ENCODE measurements at places on chromosomes 3 and 15.

DNA sequence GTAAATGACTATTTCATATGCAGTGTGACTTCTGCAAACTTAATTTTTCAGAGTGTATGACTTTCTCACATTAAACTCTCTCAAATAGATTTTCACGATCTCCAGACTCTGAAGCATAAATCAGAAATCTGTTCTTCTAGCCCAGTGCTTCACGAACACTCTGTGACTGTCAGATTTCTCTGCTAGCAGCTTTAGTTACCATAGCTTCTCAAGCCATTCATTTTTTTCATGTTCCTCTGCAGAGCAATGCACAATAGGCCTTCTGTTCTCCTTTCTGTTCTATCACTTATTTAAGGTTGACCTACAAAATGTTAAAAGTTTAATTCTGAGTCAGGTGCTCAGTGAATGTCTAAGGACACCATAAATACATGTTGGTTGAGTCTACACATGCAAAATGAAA, 1102.2 kb downstream of the TUSC7 start:
- DNase-seq: no peak

DNA sequence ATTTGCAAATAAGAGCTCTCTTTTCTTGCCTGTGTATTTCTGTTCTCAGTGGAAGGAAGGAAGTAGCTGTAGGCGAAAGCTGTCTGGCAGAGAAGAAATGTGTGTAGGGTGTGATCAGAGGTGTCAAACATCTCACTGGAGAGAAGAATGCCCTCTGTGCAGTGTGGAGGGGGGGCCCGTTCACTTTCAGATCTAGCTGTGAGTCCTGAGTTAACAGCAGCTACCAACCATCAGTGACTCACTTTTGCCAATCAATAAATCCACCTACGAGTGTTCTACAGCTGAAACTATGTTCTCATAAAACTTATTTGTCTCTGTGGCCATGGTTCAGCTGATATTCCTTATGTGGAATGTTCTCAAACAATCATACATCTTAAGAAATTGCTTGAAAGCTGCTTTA, 103.7 kb downstream of the FRMD4B start:
- no peak for DNase-seq

DNA sequence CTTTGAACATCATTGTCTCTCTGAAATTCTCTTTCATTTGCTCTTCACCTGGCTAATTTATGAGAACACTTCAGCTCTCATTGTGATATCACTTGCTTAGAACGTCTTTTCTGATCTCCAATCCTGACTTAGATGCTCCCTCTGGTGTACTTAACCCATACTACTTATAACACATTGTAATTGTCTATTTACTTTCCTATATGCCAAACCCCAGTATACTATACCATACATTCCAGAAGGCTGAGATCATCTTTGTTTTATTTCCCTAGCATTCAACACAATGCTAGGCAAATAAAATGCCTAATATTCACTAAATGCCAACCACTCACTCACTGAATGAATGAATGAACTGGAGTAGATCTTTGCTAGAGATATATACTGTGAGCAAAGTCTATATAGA, 27.0 kb upstream of the PEX5L start:
- peak; percentile 2 for DNase-seq

- DNase-seq: no peak
Measured at GRCh38 chr3:182323126-182323700, 470.1 kb upstream of the ATP11B start.

- DNase-seq: peak; percentile 67
Measured at GRCh38 chr3:132352556-132353143, 35.4 kb downstream of the ACP3 start.

GRCh38 chr3:53377794-53378193, 30.5 kb upstream of the DCP1A start:
- no peak for DNase-seq

GRCh38 chr3:178302966-178303930, 233.0 kb upstream of the KCNMB2 start:
- no peak for DNase-seq

DNA sequence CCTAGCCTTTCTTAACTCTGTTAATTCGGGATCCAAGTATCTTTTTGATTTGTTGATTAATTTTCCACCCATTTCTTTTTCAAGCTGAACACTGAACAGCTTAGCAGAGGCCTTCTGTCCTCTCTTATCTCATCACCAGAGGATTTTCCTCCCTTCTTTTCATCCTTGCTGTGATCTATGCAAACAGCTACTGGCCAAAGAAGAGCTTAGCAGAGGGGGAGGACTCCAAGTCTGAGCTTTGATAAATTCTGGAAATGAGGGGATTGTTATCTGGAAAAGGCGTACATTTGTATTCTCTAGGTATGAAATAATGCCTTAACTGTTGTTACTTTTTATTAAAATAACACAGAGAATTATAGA, 13.4 kb downstream of the DZIP3 start:
- DNase-seq: no peak

DNA sequence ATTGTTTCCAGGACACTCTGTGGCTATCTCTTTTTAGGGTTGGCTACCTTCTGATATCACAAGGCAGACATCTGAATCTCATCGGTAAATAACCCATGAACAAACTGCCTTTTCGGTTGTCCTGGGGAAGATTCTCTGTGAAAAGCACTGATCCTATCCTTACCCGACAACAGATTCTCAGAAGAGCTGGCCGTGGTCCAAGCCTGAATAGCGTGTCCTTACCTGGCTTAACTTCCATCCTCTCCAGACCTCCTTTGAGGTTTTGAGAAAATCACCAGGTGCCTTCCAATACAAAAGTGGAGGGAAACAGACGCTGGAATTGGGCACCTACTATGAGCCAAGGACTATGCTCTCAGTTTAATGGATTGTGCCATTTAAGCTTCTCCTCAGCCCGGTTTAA, 87.4 kb upstream of the ARHGEF3 start:
- DNase-seq: no peak

- DNase-seq: no peak
Measured at GRCh38 chr3:190155752-190156151, 35.1 kb upstream of the P3H2 start.

GRCh38 chr3:8204853-8205650, 296.6 kb upstream of the LMCD1 start:
- peak; percentile 86 for DNase-seq

DNA sequence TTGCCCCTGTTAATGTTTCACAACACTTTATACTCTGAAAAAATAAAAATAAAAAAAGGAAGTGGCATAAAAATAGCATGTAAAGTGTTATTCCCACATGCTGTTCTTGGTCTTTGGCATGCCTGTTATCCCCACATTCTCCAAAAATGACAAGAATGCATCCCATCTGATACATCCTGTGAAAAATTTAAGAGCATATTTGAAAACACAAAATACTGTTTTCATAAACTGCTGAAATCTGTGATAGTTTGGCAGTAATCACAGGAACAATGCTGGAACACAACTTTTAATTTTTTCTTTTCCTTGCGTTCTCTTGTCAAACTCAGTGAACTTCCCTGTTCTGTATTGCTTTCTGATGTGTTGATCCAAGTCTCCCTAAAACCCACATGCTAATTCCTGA, 288.8 kb downstream of the ROBO2 start:
- peak; percentile 81 for DNase-seq

GRCh38 chr3:135083756-135084155, 288.7 kb downstream of the EPHB1 start:
- DNase-seq: no peak

DNA sequence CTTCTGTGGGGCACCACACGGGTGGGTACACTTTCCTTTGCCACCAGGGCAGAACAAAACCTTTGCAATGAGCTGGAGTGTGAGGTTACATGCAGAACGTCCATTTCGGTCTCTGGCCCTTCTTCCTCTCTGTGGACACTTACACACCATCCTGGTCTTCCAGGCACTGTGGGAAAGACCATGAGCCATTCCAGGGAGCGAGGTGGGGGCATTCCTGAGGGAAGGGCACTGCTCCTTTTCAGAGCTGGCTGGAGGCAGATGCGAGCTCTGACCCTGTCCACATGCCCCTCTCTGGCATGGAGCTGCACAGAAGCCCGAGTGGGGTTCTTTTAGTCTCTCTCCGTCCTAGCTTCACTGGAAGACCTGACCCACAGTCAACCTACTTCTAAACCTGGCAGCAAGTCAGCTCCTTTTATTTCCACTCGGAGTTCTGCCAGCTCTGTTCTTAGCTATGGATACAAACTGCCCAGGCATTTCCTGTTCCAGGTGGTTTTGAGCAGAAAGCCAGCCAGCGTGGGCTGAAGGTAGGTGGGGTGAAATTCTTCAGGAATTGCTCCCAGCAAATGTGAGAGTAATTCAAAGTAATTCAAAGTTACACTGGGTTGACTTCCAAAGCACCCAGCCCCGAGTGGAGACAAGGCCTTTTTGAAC, 281.4 kb downstream of the ADAMTS17 start:
- DNase-seq: no peak

DNA sequence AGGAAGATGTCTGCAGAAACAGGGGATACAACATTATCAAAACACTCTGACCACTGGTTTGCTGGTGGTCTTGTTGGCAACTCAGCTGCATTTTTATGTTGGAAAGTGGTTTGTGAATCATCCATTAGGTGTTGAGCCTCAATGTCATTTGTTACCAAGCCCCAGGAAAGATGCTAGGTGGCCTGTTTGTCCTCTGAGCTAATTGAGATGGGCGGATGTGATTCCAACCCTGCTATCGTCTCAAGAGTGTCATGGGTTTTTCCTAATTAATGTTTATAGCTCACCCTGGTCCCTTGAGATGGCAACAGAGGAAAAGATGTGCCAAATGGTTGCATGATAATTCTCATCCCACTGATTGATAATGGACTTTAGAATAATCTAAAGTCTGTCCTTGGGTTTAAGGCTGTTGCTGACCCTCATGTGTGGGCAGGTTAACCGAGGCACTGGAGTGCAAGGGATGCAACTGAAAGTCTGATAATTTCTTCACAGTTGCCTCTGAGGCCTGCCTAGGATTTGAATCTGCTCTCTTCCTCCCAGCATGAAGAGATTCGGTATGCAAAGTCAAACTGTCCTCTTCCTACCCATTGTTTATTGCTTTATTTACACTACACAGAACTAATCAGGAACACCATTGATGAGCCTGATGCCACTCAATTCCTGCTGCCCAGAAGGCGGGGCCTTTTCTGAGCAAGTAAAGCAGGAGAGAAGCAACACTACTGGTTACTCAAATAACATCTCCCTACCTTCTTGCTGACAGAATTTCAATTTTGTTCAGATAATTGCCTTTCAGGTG, 166.2 kb upstream of the TBC1D5 start:
- no peak for DNase-seq

GRCh38 chr3:167300207-167300606, 79.9 kb downstream of the ZBBX start:
- DNase-seq: no peak

- peak; percentile 59 for DNase-seq
Measured at GRCh38 chr3:196202516-196202970, 8.7 kb downstream of the ZDHHC19 start.

DNA sequence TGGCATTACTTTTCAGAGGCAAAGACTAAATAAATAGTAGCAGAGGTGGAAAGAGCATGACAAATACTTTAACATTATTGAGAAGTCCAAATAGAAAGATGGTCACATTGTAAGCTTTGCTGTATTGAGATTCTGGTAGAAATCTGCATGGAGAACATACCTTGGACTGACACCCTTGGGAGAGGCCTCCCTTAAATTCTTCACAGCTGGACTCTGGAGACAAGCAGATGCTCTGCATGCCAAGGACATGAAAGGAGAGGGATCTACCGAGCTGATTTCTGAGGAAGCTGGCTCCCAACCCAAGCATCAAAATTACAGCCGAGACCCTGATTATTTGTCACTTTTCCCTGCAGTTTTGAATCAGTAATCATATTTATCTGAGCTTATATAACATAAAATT, 212.5 kb upstream of the COL8A1 start:
- DNase-seq: peak; percentile 43

DNA sequence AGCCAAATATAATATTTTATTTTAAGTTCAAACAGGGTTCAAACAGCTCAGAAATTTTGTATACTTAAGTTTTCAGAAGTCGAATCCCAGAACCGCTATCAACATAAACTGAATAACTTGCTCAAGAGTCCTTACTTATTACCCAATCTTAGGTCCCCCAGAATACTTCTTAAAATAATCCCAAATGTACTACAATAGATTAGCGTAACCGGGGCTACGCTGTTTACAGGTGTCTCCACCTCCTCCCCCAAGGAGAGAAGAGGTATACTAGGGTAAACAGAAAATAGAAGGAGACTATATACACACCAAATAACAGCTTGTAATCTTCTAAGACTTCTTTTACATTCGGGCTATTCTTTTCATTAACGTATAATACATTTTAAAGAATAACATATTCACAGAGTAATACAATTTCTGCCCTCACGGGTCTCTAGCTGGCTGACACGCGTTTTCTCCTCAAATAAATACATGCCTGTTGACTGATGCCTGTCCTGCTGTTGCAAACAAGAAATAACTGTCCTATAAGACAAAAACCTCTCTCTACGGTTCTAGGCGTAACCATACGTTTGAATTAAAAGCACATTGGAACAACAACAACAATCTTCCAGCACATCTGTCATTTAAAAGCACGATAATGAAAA, 1.3 kb downstream of the DENND4A start:
- no peak for DNase-seq

GRCh38 chr3:168096210-168096652, 507 bp upstream of the GOLIM4 start:
- peak; percentile 90 for DNase-seq

- DNase-seq: no peak
Measured at GRCh38 chr15:68114840-68115239, 60.7 kb downstream of the PIAS1 start.

DNA sequence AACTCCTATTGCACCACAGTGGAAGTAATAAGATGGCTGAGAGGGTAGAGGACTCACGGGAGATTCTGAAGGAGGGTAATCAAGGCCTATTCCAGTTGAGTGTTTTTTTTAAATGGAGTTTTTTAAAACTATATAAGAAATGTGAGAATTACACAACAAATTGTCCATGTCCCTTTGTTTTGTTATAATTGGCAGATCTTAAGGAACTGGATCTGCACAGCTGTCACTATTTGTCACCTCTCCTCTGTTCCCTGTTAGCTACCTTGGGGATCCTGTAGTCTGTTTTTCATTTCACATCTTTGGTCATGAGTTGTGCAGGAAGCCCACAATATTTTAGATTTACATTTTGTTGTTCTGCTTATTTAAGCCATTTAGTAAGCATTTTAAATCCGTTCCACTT, 77.3 kb upstream of the TSPAN3 start:
- DNase-seq: no peak

- DNase-seq: no peak
Measured at GRCh38 chr3:29011441-29011840, 269.4 kb upstream of the RBMS3 start.

DNA sequence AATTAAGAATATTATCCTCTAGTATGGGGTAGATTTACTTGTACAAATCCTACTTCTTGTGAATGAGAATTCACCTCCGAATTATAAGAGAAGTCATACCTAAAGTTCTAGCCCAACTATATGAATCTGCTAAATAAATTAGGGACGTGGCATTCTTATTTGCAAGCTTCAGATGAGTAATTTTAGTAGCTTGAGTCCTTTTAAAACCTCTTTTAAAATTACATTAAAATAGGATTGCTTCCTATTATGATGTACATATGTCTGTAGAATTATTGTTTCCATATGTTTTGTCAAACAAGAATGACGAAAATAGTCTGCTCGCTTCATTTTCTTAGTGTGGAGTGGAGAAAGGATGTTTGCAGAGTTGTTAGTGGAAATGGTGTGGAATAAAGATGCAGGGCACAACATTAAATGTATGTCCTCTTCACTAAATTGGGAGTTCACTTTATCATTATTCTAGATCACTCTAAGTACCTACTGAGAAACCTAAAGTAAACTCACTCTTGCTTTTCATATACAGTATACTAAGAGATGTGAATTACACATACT, 59.4 kb downstream of the CMSS1 start:
- no peak for DNase-seq

- no peak for DNase-seq
Measured at GRCh38 chr3:98746882-98747281, 16.3 kb upstream of the ST3GAL6 start.
